ENCODE measurements at places on chromosomes 11 and 22.
A peak's percentile ranks its signal among the peaks of the same experiment; 100 is the strongest.

DNA sequence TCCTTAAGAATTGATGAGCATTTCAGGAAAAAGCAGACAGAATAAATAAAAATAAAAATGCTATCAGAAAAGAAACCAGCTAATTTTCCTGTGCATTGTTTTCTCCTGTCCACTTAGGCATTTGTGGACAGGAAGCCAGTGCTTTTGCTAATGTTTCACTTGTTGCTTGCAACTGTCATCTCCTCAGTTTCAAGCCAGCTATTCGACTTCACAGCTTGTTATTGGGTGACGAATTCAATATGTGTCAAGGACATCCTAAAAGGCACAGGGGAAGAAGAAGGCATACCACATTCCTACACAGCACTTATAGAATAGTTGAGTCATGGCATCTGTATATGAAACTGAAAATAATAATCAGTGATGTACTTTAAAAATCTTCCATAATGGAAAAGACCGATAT lies 530.6 kb upstream of the KIRREL3 start:
- no peak for DNase-seq

DNA sequence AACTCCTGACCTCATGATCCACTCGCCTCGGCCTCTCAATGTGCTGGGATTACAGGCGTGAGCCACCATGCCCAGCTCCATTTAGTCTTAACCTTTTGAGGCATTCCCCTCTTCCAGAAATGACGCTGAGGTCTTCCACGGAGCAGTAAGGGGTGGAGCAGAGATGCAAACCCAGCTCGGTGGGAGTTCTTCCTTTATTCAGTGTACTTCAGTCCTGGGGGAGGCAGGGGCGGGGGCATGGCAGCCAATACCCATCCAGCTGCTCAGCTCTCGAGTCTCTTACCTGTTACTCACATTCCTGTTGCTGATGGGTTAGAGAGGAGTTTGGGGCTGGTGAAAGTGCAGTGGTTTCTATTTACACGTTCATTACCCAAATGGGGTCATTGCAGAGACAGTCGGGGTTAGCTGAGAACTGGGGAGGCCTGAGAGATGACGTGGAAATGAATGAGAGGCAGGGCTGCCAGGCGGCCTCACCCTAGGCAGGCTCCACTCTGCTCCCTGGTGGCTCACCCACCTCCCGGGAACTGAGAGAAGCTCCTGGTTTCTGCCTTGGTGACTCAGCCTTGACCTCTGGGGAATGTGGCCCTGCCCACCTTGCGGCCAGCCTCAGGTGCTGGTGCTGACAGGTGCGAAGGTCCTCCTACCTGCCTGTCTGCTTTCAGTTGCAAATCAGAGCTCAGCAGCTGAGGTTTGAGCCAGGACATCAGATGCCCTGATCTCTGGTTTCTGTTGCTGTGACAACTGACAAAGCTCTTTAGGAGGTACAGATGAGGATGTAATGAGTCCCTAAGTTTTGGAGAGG lies 13.4 kb upstream of the ST14 start:
- no peak for DNase-seq

DNA sequence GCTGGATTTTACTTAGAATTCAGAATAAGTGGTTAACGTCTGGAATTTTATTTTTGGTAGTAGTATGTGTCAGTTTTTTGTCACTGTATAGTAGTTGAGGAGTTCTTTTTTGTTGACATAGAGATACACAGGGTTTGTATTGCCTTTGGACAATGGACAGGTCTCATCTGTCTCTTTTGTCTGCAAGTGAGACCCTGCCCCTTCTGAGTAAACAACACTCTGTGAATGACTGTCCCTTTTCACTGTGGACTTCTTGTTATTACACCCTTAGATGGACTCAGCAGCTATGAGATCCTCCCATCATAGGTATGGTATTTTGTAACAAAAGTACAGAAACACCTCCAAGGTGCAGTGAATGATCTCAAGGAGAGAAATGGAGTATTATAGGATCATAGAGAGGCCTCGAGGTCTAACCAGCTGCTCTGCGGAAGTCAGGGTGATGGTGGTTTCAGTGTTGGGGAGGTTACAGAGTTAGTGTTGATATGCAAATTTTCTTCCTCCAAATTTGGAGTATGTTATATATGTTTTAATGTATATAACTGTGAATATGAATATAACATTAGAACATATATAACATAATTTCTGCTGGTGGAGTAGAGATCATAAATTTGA lies 7.8 kb downstream of the PPP6R3 start:
- peak; percentile 36 for DNase-seq

- DNase-seq, result no peak
These were observed 4.2 kb downstream of the RAB1B start for GRCh38 chr11:66272596-66272995.

DNA sequence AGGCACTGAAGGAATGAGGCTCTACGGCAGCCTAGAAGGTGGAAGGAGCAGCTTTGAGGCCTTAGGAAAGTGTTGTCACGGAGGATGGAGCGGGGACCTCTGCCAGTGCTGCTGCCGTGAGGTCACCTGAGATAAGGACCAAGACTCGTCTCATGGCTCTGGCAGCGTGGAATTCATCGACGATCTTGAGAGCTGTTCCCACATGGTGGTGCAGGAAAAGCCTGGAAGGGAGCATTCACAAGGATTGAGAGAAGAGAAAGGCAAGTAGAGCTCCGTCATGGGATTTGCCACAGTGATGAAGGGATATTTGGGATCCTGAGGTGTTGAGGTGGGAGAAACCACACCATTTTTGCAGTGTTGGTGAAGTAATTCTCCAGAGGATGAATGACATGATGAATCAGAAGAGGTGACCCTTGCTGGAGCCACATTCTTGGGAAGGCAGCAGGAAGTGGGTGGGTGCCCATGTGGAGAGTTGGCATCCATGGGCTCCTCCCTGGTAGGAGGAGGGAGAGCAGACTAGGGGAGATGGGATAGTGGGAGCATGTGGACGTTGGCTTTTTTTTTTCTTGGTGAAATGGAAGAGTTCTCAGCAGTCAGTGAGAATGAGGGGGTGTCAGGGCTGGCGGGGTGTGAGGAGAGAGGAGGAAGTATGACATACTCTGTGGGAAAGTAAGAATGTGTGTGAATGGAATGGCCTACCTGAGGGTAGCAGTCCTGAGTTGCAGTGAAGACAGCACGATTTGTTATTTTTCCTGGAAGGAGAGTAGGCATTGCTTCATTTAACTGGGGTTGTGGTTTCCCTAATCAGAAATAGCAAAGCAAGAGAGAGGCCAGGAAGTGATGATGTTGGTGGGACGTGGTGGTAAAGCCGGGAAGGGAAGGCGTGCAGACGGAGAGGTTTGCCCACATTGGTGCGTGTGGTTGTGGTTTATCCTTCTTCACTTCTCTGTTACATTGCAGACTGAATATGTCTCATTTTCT lies 11.1 kb downstream of the PPP6R3 start:
- DNase-seq, result peak; percentile 77

- DNase-seq, result no peak
These were observed 404.6 kb downstream of the TBC1D22A start for GRCh38 chr22:47167056-47167455.

DNA sequence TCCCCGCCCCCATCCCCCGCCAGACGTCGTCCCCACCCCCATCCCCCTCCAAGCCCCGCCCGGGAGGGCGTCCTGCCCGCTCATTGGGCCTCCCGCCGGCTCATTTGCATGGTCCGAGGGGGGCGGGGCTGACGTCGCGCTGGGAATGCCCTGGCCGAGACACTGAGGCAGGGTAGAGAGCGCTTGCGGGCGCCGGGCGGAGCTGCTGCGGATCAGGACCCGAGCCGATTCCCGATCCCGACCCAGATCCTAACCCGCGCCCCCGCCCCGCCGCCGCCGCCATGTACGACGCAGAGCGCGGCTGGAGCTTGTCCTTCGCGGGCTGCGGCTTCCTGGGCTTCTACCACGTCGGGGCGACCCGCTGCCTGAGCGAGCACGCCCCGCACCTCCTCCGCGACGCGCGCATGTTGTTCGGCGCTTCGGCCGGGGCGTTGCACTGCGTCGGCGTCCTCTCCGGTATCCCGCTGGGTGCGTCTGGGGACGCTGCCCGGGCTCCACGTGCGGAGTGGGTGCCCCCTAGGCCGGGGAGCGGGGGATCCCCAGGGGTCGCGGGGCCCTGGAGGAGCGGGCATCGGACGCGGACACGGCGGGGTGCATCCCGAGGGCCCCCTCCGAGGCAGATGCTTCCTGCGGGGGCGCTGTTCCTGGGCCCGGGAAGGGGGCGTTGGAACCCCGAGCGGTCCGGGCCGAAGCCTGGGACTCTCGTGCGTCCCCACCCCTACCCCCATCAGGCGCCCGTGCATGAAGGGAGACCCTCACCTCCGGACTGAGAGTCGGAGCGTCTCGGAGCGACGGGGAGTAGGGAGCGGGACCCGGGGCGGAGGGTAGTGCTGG lies at the start of gene PNPLA3:
TSS of gene PNPLA3 (plus strand) at position 175 of the 834 bp plus-strand sequence. CDS start at position 282, 107 bp downstream.
- DNase-seq, result peak; percentile 80

DNA sequence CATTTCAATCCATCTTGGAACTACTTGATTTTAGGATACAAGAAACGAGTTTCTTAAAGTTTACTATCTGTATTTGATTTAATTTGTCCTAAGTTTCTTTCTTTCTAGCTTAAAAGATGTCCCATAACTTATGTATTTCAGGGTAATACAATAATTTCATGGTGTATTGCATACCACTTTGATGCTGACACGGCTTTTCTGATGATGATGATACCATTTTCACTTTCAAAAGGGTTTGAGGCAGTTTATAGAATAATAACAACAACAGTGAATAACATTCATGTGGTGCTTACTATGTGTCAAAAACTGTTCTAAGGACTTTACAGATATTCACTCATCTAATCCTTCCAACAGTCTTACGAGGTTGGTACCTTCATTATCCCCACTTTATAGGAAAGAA lies 33.2 kb upstream of the POU2AF1 start:
- DNase-seq, result no peak

DNA sequence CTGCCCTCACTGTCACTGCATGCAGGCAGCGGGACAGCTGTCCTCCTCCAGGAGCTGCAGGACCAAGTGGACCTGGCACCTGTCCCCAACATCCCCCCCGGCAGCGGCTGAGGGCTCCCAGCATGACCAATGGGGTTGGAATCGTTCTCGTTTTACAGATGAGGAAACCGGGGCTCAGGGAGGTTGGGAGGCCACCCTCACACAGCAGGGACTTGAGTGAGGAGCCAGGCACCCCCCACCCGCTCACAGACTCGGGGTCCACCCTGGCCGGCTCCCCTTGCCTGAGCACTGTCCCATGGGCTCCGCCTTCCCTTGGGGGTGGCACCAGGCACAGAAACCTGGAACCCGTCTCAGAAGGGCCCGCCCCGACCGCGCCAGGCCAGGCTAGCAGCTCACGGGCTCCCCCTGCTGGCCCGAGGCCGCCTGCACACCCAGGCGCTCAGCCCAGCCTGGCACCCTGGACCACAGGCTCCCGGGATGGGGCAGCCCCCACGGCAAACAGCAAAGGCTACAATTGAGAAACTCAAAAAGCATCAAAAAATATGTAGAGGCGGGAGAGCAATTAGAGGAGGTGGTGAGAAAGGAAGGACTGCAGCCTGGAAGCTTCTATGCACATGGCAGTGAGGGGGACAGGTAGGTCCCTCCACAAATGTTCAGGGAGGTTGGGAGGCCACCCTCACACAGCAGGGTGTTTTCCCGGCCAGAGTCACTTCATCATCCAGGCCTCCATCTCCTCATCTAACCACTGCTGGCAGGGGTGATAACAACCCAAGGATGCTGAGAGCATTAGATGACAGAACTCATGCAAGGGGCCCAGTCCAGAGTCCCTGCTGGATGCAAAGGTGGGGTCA lies 12.8 kb downstream of the MACROD1 start:
- peak; percentile 80 for DNase-seq
